GM23248 (cell line): ENCODE measurements at places on chromosomes 4 and X. TPM values are rescaled to one million over a fixed set of nuclear protein-coding genes. Genes with fewer than 3 reads are reported as not detected.

DNA sequence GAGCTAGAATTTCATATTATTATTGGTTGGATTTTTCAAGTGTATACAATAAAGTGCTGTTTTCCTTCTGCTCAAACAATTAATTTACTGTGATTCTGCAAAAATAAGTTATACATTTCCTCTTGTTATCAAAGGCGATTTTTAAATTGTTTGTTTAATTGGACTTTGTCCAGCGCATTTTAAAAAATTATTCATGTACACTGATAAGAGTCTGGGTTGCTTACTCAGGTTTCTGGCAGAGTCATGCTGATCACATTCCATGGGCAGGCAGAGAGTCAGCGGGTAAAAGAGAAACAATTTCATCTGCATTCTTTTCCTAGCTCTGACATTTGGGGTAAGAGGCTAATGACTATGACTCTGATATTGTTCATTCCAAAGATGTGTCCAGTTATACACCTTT is 8.9 kb downstream of the FAT4 start:
- no peaks in the 10 kb centered on the region for H3K27me3 ChIP-seq
- H3K4me1 ChIP-seq: peaks cover 53% of the 10 kb centered on the region
- peak; percentile 80 for DNase-seq
- H3K27ac ChIP-seq: peak overlapping the region; percentile 46

- no peaks in the 10 kb centered on the region for H3K36me3 ChIP-seq
- DNase-seq: no peak
- H3K4me3 ChIP-seq: no peak overlapping the region
- no peaks in the 10 kb centered on the region for H3K27me3 ChIP-seq
- no peak overlapping the region for H3K27ac ChIP-seq
Observed at GRCh38 chrX:112851161-112851779, 10.6 kb upstream of the AMOT start.

GRCh38 chr4:131450572-131451209 is 1698.4 kb upstream of the PCDH10 start:
- no peaks in the 10 kb centered on the region for H3K4me1 ChIP-seq
- no peak for DNase-seq
- no peak overlapping the region for H3K4me3 ChIP-seq
- no peaks in the 10 kb centered on the region for H3K27me3 ChIP-seq
- no peaks in the 10 kb centered on the region for H3K36me3 ChIP-seq

GRCh38 chrX:485368-485767 is 98.7 kb upstream of the PPP2R3B start:
- no peak for DNase-seq
- H3K4me1 ChIP-seq: no peaks in the 10 kb centered on the region
- H3K4me3 ChIP-seq: no peak overlapping the region
- H3K36me3 ChIP-seq: no peaks in the 10 kb centered on the region
- no peaks in the 10 kb centered on the region for H3K27me3 ChIP-seq

The P2RY4 gene
- total RNA-seq: not detected in 2 replicates

The HSFX3 gene
- total RNA-seq: not detected in 2 replicates

The BBS12 gene
- 3.5 and 7.1 TPM in 2 replicates for total RNA-seq
